ENCODE measurements at places on chromosomes 3 and 15.

GRCh38 chr15:41936155-41936554 lies 36.2 kb downstream of the EHD4 start:
- no peak for DNase-seq

- no peak for DNase-seq
These were observed 63.3 kb upstream of the MITF start for GRCh38 chr3:69675786-69676530.

DNA sequence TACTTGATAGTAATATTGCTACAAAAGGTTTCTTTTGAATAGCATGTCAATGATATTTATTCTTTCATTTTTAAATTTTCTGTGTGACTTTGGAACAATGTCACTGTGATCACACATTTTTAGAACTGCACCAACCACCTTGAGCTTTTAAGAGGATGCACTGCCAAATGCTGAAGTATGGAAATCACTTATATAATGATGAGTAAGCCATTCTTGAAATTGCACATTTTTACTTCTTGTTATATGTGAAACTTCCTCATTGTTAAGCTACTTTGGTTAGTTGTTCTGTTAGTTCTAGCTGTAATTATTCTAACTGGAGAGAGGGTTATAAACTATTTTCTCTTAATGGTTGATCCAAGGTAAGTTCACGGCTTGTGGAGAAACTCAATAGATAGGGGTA lies 547.5 kb downstream of the ZIC1 start:
- no peak for DNase-seq

GRCh38 chr3:3799173-3800079 lies at the start of gene LRRN1:
Gene LRRN1, plus strand, starts transcription at chr3:3799431. Its CDS starts 45,211 bp downstream, at chr3:3844642.
- DNase-seq: peak; percentile 52

GRCh38 chr3:30602946-30603345 lies 3.5 kb upstream of the TGFBR2 start:
- DNase-seq: no peak

DNA sequence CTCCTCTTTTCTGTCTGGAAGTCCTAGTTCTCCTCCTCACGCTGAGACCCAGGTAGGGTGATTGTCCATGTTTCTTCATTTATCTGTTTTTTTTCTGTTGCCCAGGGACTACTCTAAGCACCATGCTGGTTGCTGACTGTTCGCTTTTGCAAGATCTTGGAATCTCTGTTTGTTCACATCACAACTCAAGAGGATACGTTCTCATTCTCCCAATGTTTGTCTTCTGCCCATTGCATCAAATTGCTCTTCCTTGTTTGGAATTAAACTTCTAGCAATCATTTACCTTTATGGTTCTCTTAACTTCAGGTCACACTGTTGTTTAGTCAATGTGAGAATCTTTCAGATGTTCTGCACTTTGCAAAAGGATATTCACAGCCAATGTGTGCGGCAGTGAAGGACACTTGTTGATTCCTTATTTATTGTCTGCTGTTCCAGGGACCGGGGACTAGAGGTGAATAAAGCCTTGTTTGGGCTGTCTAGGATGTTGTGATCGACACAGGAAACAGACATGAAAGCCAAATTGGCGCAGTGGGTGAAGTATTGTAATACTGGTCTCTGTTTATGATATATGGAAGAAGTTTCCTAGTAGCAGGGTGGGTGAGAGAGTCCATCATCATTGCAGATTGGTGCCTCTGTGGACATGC lies 24.5 kb downstream of the LPP start:
- no peak for DNase-seq

- DNase-seq: no peak
These were observed 95.6 kb upstream of the TJP1 start for GRCh38 chr15:29917600-29918597.

- DNase-seq: peak; percentile 16
These were observed 6.2 kb upstream of the CTDSPL start for GRCh38 chr3:37855363-37855970.

DNA sequence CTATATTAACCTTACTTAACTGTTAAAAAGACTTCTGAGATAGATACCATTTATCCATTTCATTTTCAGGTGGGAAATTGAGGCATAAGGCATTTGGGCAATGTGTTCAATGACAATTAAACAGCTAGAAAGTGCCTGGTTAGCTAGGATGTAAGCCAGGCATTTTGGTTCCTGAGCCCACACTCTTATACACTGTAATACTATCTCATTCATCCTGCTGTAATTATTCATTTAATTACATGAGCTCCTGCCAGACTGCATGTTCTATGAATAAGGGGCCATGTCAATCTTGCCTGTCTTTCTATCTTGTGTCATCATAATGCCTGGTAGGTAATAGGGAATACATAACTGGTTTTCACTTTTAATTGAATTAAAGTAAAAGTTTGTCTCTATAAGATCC lies 74.0 kb downstream of the RBMS3 start:
- DNase-seq: no peak

GRCh38 chr3:11254876-11255275 lies 17.3 kb upstream of the ATG7 start:
- no peak for DNase-seq

GRCh38 chr3:58366699-58367098 lies 34.0 kb downstream of the PXK start:
- DNase-seq: no peak

DNA sequence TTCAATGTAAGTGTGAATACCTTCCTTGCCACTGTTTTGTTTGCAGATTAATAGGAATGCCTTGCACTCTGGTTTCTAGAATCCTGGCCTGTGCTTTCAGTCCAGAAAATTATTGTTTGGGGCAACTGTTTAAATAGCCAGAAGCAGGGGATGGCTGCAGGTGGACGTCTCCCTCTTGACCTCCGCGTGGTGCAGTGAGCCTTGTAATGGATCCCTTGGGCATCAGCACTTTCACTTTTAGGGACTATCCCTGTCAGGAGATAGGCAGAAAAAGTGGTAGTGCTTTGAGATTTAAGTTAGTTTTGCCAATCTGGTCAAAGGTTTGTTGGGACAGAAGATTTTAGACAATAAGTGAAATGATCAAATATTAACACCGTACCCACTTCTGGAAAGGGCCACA lies 178.6 kb upstream of the BHLHE40 start:
- DNase-seq: no peak

DNA sequence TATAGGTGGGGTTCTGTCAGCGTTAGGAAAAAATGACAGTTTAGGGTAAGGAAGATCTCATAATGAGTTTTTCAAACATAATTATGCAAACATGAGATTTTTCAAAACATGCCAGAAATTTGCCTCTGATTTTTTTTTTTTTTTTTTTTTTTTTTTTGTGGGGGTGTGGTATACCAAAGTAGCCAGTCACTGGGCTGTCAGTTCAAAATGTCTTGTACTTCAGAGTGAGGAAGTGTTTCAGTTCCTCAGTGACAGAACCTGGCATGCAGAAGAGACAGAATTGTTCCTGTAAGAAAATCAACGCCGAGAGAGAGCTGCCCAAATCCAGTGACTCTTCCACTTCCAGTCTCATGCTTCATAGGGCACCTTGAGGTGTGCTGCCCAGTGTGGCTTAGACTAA lies 9.7 kb downstream of the NCBP2 start:
- DNase-seq: no peak

GRCh38 chr15:56839641-56840040 lies 78.8 kb upstream of the TCF12 start:
- DNase-seq: no peak

DNA sequence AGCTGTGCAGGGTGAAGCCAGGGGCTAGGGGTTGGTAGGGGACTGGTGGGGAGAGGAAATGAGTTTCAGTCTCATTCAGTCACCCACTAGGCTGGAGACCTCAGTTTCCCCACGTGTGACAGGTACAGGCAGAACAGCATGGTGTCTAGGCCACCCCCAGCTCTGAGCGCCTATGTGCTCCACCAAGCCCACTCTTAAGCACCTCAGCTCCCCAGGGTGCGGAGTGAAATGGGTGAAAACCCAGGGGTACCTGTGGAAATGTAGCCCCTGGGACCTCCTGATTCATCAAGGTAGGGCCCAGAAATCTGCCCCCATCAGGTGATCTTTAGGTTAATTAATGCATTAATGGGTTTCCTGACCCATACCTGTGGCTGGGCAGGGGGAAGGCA lies 3.7 kb downstream of the ATP2B2 start:
- DNase-seq: no peak

DNA sequence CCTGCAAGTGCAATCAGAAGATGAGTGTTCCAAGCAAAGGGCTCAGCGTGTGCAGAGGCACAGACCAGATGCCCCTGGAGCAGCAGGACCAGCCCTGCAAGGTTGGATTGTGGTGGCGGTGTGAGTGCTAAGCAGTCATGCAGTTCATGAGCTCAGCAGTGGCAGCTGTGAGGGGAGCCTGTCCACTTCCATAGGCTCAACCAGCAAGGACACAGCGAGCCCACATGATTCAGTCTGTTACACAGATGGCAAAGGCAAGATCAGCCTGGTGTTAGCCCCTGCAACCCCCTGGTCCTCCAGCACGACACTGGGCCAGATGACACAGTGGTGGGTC lies 95.9 kb upstream of the PRR23E start:
- DNase-seq: no peak

DNA sequence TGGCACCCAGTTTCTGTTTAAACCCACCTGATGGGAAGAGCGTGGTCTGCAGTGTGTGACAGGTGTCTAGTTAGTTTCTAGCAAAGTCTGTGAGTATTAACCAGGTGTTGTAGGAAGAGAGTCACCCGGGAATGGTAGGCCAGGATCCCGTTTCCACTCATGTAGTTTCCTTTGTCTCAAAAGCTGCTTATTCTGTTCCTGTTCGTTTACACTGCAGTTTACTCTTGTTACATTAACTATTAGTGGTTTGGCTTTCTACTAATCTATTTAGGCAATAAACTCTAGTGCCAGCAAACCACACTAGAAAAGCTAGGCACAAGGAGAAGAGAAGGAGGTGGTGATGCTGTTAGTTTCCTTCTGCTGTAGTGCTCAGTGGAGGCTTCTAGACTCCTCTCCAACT lies 32.7 kb downstream of the WDR76 start:
- no peak for DNase-seq

GRCh38 chr3:30752970-30753369 lies 141.5 kb downstream of the GADL1 start:
- DNase-seq: no peak

- DNase-seq: no peak
These were observed 14.1 kb downstream of the MBNL1 start for GRCh38 chr3:152282813-152283212.

DNA sequence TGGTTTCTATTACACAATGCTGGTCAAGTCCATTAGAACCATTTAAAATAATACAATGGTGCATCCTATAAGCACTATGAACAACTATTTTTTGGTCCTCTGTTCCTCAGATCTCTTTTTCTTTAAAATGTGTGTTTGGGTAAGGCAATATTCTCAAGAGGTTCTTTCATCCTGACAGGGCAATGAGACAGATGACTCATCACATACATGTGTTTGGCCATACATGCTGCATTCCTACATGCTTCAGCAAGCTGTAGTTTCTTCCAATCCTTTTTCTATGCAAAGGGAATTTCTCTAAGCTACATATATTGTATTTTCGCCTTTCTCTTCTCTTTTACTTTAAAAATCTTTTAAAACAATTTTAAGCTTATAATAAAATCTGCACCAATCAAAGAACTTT lies 52.7 kb downstream of the OTOL1 start:
- no peak for DNase-seq

DNA sequence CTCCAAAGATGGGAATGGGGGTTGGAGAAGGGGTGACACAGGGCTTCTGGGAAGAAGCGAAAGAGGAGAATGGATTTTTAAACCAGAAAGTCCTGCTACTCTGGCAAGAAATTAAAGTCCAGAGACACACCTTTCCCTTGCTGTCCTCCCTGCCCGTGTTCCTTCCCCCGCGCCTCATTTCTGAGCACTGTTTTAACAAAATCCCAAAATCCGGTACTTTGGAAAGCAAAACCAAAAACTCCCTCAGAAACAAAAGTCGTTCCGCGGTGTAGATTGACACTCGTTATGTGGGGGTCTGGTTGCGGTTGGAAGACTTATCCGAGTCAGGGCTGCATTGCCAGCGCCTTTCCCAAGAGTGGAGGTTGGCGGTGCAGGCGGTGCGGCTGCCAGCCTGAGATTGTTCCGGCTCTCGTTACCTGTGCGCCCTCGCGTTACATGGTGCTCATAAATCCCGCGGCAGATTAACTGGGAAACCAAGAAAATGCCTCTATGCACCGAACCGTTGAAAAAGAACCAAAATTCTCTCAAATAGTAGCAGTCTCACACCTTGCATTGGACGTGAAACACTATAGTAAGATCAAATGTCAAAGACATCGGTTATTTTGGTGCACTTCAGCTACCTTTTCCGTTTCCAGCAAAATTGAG lies 217.7 kb downstream of the MEIS2 start:
- no peak for DNase-seq

- no peak for DNase-seq
These were observed 56.9 kb downstream of the ABHD5 start for GRCh38 chr3:43747641-43748040.

GRCh38 chr3:195701042-195701915 lies 19.5 kb upstream of the MUC20 start:
- no peak for DNase-seq

- DNase-seq: peak; percentile 35
These were observed 405.8 kb downstream of the IGSF11 start for GRCh38 chr3:118628704-118629341.

GRCh38 chr3:4309491-4310128 lies 6.4 kb downstream of the SETMAR start:
- no peak for DNase-seq

DNA sequence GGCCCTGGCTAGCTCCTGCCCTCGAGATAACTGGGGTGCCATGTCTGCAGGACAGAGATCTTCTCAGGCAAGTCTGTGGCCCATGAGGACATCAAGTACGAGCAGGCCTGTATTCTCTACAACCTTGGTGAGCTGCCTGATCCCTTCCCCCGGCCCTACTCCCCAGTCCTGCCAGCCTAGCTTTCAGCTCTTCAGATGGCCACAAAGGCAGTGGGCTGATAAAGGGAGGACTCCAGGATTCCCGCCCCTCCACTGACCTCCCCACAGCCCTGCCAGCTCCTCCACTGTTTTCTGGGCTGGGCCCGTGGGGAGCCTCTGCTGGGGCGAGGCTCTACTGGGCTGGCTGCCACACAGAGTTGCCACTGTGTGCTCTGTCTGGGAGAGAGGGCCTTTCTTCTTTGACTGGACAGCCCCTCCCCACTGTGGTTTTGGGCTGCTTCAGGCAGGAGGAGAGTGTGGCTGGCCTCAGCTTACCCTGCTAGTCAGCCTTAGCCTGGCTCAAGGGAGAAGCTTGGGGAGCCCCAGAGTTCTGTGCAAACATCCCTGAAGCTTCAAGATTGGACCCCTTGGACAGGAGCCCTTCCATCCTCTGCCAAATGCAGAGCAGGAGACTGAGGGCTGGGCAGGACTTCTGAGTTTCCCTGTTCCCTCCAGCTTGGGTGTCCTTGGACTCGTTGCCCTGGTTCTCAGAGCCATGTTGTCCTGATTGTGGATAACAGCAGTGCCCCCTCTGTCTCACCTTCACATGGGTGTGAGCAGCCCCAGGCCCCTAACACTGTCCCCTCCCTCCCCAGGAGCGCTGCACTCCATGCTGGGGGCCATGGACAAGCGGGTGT lies 24.4 kb downstream of the PTPN23 start:
- DNase-seq: no peak

- no peak for DNase-seq
These were observed 380.9 kb downstream of the EDEM1 start for GRCh38 chr3:5568451-5568850.

DNA sequence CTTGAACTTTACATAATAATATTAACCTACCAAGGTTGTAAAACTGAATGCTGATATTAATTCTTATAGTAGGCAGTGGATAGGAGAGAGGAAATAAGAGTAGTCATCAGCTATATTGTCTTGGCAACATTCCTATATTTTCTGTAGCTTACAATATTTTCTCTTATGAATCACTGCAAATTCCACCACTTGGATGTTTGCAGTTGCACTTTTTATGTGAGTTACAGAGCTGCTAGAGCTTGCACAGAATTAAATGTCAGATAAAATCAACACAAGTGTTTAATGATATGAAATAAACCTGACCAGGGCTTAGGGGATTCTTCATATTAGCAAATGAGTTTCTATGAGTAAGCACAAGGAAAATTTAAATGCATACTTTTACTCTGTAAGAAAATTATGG lies 1710.1 kb downstream of the SI start:
- no peak for DNase-seq

Measured in NCI-H1930 (cell line).